ENCODE measurements at places on chromosomes 6 and 20.
A peak's percentile ranks its signal among the peaks of the same experiment; 100 is the strongest.

GRCh38 chr6:128855581-128856085, 27.3 kb upstream of the LAMA2 start:
- no peak for DNase-seq

GRCh38 chr6:82025271-82025670, 222.3 kb downstream of the IBTK start:
- no peak for DNase-seq

- DNase-seq = peak; percentile 82
Observed at GRCh38 chr6:34243901-34244884, 4.6 kb downstream of the SMIM29 start.

DNA sequence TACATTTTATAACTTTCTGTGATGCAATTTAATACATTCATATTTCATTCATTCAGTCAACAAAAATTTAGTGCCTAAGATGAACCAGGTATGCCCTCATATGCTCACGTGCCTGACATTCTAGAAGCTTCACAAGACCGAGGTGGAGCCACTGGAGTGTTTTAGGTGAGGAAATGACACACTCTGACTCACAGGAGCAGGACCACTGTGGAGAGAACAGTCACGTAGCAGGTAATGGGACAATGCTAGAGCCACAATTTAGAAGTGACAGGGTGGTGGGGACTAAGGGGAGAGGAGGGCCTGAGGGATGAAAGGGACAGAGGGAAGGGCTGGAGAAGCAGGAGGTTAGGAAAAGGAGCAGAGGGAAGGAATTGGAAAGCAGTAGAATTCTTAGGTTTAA, 17.6 kb upstream of the HLA-A start:
- peak; percentile 39 for DNase-seq

DNA sequence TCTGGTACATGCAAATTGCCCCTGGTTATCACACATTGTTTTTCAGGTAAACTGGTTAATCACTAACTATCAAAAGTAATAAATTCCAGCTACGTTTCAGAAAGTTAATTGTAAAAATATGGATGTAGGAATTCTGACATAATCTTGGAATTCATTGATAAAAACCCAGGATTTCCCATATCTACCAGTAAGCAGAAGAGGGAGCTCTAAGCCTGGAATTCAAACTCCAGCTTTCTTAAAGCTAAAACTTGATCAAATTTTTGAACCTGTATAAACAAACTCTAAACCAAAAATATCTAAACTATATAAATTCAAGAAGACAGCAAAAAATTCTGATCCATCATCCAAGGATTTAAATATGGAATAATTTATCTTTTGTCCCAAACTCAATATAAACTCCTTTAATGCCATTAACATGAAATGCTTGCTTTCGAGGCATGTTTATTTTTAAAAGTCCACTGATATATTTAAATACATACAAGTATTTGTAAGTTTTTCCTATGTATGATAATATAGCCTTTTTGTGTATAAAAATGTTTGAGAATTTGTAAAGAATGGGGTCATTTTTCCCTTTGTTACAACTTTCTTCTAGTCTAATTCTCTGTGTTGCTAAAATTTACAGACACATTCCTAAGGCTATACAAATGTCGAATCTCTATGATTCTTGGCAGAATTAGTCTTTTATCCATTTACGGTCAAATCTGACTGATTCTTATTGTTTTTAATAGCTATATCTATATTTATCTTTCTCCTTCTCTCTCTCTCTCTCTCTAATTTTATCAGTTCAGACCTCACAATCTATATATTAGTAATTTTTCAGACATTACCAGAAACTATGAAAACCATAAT, 91.4 kb upstream of the RNF217 start:
- DNase-seq = no peak

GRCh38 chr6:43671011-43671800, 16.4 kb downstream of the MRPS18A start:
- no peak for DNase-seq

DNA sequence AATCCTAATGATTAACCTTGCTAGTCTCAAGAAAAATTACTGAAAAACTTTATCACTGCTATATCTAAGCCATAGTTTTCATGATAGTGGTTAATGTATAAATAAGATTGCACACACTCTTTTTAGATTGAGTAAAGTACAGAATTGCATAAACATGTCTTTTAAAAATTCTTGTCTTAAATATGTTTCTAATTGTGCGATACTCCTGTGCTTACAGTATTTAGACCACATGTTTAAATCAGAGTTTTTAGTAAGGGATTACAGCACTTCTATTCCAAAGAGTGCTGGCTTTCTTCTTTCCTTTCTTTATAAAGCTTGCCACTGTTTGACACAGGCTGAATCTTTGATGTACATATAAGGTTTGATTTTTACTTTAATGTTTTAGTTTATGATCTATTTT, 36.8 kb upstream of the RGS17 start:
- DNase-seq = no peak

Data from stimulated activated CD8-positive, alpha-beta memory T cell treated with anti-CD3 and anti-CD28 coated beads, Interleukin-4, amount 100 ng/mL, for 48 hours (primary cell).